ENCODE measurements at places on chromosomes 2 and 18.

- no peak for DNase-seq
Measured at GRCh38 chr2:100394111-100394641, 23.3 kb downstream of the CHST10 start.

GRCh38 chr18:2636126-2636631 lies 19.3 kb upstream of the SMCHD1 start:
- no peak for DNase-seq

- DNase-seq: no peak
Measured at GRCh38 chr2:172531309-172531708, 24.6 kb upstream of the PDK1 start.

DNA sequence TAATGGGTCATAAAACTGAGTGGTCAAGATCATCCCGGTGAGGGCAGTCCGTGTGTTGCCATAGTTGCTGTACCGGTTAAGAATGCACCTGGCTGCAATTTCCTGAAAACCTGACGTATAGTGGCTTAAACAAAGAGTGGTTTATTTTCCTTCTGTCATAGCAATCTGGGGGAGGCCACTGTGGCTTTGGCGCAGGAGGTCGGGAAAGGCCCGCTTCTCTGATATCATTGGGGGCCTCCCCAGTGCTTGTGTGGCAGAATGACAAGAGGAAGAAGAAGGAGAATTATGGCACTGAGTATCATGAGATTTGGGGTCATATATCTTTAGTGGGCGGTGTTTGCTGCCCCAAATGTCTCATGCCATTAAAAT lies 4.4 kb downstream of the C2orf92 start:
- no peak for DNase-seq

DNA sequence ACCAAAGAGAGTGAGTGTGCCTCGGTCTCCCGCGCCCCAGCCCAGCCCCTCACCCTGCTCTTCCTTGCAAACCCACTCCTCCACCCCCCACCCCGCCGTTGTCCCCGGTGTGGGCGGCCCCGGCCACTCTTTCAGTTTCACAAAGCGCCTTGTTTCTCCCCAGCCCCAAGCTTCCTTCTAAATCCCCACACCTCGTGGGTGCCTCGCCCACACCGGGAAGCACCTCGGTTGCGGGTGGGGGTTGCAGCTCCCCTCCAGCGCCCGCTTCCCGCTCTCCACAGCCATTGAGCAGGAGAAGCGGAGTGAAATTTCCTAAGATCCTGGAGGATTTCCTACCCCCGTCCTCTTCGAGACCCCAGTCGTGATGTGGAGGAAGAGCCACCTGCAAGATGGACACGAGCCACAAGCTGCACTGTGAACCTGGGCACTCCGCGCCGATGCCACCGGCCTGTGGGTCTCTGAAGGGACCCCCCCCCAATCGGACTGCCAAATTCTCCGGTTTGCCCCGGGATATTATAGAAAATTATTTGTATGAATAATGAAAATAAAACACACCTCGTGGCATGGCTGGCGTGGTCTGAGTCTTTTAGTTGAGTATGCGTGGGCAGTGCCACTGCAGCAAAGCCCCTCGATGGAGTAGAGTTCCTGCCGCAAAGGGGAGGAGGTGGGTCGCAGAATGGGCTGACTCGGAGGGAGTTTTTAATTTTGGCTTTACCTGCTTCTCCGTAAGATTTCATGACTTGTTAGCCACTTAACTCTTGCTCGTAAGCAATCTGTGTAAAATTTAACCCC lies 848 bp downstream of the TMSB10 start:
- peak; percentile 34 for DNase-seq

DNA sequence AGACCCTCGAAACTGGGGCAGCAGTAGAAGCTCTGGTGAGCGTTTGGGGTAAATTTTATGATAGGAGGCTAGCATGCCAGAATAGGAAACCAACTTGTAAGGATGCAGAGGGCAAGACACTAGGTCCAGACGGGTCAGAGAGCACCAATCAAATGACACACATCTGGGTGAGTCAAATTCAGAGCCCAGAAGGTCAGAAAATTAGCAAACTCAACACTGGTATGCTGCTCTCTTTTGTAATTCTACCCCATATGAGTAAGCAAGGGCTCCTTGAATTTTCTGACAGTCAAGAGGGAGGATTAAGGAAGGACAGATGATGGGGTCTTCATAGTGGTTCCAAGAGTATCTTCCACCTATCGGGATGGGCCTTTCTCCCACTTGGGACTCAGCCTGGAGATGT lies 209.8 kb downstream of the BCL2 start:
- DNase-seq: no peak

DNA sequence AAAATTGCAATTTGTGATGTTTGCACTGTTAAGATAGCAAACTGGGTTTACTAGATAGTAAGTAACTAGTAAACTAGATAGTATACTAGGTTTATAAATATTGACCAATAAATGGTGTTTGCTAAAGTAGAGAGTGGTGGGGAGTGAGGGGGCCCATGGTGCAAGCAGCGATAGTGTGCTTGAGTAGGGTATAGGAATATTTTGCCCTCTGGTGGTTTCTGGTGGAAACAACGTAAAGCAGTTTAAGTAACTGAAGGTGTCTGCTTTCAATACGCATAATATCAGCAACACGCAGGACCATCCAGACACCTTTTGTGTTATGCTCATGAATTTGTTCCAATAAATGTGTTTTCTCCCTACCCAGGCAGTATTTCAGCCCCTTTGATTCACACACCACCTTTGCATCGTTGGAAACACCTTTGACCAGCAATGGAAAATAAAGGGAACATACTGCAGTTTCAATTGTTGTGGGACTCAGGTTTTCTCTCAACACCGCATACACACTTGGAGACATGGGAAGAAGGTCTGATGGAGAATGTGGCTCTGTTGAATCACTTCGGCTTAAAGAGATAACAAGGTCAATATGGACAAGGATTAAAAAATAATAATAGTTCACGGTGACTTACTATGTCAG lies 16.7 kb upstream of the STAT1 start:
- peak; percentile 51 for DNase-seq

GRCh38 chr18:59539108-59539507 lies 158.1 kb downstream of the CCBE1 start:
- DNase-seq: no peak

GRCh38 chr2:220465700-220466099 lies 838.3 kb downstream of the SLC4A3 start:
- DNase-seq: no peak

DNA sequence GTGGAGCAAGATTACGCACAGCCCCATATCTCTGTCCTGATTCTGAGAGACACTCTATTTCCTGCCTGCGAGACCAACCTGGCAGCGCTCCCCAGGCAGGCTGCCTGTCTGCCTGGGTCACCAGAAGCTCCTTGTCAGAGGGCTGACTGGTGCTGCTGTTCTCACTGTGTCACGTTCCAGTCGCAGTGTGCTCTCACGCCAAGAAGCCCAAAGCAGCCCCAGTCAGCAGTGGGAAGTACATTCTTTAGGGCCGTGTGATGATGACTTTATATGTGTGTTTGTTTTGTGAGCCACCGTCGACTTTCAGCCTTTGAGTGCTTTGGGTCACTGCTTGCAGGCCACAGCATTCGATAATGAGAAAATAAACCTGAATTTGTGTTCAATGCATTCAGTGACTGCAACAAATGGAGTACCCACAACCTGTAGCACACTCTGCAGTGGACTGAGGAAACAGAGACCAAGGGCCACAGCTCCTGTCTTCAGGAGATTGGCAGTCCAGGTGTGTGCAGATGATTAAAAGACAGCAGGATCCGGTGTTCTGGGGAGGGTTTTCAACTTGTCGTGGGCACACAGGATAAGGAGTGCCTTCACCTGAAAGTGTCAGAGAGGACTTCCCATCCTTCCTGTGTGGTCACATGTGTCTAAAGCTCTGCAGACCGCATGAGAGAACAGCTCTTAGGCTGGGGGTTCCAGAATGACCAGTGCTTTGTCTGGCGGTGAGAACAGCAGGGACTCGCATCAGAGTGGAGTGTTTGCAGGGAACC lies 4.8 kb downstream of the TNFRSF11A start:
- DNase-seq: no peak

GRCh38 chr2:157124731-157125130 lies 132.8 kb upstream of the GALNT5 start:
- DNase-seq: no peak

DNA sequence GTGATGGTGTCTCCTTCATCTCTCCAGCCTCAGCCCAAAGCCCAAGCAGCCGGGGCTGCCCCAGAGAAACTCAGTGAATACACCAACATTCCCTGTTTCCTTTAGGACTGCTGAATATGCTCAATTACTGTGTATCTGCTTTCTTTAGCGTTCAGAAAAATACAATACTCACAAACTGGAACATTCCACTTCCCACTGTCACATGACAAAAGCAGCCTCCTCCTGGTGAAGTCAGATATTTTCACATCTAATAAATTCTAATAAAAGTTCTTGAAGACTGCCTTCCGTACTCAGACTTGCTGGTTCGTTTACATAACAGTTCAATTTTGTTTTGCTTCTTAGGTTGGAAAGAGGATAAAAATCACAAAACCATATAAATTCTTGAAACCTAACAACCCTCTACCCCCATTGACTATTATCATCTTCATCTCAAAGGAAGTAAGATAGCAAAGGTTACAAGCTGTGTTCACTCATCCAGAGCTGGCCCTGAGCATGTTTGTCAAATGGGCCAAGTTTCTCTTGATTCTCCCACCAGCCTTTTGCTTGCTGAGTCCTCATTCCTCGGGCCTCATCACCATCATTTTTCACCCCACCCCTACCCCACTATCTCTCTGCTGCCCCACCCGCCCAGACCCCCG lies 190.8 kb upstream of the HNRNPA3 start:
- DNase-seq: no peak

DNA sequence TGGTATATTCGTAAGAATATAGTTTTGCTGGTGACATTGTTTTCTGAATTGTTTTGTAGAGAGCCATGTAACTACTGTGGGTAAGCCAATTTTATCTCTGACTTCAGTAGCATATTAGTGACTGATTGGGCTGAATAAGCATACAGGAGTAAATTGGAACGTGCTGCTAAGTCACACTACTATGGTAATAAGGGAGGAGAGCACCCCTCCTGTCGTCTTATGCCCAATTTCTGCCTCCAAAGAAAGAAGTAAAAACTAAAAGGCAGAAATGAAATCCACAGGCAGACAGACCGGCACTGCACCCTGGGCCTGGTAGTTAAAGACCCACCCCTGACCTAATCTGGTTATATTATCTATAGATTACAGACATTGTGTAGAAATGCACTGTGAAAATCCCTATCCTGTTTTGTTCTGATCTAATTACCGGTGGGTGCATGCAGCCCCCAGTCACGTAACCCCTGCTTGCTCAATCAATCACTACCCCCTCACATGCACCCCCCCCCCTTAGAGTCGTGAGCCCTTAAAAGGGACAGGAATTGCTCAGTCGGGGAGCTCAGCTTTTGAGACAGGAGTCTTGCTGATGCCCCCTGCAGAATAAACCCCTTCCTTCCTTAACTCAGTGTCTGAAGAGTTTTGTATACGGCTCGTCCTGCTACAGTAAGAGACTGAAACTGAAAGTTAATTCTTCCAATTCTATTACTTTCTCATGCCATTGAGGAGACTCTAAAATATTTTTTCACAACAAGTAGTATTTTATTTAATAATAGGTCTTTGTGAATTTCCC lies 167.0 kb downstream of the ZNF804A start:
- no peak for DNase-seq

- DNase-seq: no peak
Measured at GRCh38 chr2:45459860-45460259, 151.2 kb downstream of the SRBD1 start.

GRCh38 chr2:46296216-46296839 lies 879 bp upstream of the EPAS1 start:
- DNase-seq: peak; percentile 39

DNA sequence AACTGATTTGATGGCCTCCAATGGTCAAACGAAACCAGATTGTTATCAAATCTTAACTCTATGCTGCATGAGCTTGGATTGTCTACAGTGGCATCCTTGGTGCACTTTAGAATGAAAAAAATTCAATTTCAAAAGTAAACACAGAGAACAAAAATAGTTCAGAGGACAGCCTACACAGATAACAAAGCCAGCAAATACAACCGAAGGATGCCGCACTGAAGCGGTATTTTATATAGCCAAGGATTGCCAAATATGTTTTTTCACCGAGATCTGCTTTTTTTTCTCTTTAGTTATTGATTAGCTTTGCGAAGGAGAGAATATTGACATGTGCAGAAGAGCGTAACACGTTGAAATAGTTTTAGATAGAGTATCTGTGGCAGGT lies 72.0 kb downstream of the SLC4A3 start:
- no peak for DNase-seq

- no peak for DNase-seq
Measured at GRCh38 chr2:58553937-58554336, 312.8 kb upstream of the FANCL start.

DNA sequence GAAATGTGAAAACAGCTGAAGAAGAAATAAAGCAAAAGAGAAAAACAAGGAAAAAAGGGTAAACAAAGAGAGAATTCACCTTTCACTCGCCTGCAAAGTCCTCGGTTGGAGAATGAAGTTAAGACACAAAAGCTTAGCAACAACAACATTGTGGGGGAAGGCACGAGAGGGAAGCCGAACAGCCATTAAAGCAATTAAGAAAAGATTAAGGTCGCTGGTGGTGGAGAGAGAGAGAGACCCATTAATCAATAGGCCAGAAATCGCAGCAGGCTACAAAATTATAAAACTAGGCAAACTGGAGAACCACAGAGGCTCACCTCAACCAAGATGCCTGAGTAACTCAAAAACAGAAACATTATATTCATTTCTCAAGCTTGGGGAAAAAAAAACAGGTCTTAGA lies 120.0 kb upstream of the SIX3 start:
- no peak for DNase-seq
